ENCODE measurements at places on chromosomes 7 and 10.

GRCh38 chr7:24619978-24620377 is 46.7 kb downstream of the PALS2 start:
- DNase-seq, result no peak

DNA sequence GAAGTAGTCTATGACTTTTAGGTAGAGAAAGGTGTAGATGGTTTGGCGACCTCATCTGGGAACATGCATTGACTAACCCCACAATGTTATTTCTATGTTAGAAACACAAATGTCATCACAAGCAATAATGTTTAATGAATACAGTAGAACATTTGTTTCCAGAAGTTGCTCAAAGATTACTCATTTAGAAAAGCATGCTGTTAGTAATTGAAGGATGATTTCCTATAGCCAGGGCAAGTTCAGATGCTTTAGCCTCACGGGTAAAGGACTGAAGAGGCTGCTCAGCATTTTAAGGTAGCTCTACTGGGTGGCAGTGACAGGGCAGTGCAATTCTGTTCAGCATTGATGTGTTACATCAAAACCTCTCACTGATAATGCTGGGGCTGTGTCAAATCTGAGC is 199.3 kb upstream of the FZD1 start:
- DNase-seq, result no peak

DNA sequence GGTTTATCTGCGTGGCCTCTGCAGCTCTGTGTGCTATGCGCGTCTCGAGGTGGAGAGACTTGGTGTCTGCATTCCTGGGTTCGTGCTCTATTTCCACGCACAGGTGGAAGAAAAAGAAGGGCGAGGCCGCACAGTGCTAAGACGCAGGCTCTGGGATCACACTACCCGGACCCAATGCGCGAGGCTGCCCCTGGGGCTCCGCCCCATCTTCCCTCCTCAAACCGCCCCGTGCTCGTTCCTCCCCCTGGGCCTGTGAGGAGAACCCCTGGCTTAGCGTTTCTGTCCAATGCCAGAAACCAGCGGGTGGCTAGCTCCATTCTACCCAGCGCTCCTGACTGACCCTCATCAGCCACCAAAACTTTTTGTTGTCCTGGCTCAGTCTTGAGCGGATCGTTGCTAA is 143.1 kb downstream of the DYNC2I1 start:
- no peak for DNase-seq

- DNase-seq, result no peak
Observed at GRCh38 chr7:76217942-76218566, 16.4 kb downstream of the SRRM3 start.

DNA sequence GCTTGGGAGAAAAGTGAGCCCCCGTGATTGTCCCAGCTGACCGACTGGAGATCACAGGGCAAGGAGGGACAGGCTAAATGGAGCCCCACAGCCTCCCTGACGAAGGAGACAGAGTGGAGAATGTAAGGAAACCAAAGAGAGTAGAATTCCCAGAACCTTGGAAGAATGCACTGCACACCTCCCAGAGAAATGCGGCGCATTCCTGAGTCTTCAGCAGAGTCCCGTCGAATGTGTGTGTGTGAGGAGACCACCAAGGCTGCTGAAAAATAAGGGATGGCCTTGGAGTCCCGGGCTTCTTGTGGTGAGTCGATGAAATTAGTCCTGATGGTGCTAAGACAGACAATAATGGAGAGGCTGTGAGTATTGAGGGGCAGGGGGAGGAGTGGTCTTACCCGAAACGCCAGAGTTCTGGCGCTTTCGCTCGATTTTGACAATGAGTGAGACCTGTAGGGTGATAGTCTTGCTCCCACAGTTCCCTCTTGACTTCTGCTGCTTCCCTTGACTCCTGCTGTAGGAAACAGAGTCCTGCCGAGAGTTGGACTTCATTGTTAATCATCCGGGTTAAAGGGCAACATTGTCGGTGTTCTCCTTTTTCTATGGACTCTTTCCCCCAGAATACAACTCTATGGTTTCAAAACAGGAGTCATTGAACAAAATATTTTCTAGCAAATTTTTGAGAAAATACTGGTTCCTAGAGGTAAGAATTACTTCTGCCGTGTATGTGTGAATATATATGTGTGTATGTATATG is 103.2 kb downstream of the CNNM2 start:
- no peak for DNase-seq

DNA sequence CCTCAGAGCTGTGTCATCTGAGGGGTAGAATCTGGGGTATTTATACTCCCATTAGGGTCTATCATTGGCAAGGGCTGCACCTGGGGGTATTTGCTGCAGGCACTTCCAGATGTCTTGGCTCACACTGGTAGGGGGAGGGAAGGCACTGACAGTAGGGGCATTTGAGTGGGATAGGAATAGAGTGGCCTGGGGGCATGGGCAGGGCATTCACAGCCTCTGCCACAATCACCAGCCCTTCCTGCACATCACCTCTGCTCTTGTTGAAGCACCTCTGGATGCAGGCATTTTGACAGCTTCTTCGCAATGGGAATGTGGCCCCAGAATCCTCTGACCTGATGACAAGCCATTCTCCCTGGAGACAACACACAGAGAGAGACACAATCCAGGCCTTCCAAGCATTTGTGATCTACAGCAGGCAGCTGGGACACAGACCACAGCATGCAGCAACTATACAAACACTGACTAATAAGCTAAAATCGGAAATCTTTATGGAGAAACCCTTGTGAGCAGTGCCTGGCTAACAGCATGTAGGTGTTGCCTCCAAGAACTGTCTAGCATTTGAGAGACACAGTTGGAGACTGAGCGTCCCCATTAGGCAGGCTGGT is 178.5 kb downstream of the KCNMA1 start:
- DNase-seq, result no peak

GRCh38 chr10:19772972-19773371 is 43.3 kb upstream of the PLXDC2 start:
- no peak for DNase-seq

DNA sequence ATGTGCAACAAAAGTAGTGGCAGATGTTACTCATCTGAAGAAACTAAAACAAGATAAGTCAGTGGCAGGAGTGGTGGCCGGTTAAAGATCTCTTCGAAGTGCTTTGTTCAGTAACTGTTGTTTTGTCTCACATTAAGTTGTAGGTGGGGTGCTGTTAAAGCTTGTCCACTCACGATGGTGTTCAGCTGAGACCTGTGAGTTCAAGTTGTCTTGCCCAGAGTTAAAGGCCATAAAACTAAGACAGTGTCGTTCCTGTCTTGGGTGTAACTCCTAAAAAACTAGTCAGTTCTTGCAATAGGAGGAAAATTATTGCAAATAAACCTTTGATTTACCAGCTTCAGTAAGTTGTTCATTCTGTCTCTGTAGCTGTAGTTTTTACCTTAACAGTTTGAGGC is 857 bp upstream of the FOXP2 start:
- no peak for DNase-seq

DNA sequence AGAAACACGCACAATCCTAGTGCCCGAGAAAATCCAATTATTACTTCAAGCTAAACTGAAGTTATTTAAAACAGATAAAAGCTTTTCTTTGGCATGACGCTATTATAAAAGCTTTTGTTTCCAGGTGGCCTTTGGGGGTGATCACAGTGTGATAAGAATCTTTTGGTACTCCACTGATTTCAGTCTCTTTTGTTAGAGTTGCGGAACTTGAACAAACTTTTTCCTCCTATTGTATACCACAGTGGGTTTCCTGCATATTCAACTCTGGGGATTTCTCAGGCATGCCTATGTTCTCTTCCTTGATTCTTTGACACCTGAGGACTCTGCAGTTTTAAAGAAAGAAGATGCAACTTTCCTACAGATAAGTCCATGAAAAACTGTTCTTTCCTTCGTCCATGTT is 99.7 kb upstream of the PITRM1 start:
- DNase-seq, result no peak

DNA sequence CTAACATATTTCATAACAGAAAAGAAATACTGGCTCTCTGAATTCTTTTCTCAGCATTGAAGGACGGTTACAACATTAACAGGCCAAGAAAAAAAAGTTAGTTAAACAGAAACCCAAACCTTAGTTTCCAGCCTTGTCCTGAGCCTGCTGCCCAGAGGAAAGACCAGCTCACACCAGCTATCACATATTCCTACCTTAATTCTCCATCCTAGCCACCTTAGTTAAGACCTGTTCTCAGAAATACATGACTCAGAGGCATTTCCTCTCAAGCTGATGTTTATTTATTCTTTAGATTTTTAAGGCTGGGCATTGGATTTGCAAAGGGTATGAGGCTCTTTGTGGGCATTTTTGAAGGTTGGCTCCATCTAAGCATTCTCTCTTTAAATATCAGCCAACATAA is 34.3 kb upstream of the ADAM12 start:
- no peak for DNase-seq

GRCh38 chr10:46560952-46561351 is 4.5 kb upstream of the GPRIN2 start:
- DNase-seq, result no peak

GRCh38 chr7:26988836-26989374 is 106.9 kb downstream of the HOXA1 start:
- DNase-seq, result no peak

DNA sequence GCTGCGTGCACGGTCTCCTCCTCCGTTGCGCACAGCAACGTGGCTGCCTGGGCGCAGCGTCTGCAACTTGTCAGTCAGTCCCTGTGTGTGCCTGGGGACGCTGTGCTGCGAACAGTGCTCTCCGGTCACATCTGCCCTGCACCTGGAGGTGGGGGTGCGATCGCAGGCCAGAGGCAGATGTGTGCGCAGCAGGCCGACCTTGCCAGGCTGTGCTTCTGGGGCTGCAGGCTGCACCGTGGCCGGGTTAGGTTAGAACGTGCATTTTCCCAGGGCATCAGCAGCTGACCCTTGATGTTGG is 8.2 kb upstream of the GET4 start:
- no peak for DNase-seq

GRCh38 chr10:62577666-62578291 is 203.6 kb downstream of the ZNF365 start:
- no peak for DNase-seq

- DNase-seq, result no peak
Observed at GRCh38 chr7:31082447-31082846, 30.3 kb downstream of the ADCYAP1R1 start.

DNA sequence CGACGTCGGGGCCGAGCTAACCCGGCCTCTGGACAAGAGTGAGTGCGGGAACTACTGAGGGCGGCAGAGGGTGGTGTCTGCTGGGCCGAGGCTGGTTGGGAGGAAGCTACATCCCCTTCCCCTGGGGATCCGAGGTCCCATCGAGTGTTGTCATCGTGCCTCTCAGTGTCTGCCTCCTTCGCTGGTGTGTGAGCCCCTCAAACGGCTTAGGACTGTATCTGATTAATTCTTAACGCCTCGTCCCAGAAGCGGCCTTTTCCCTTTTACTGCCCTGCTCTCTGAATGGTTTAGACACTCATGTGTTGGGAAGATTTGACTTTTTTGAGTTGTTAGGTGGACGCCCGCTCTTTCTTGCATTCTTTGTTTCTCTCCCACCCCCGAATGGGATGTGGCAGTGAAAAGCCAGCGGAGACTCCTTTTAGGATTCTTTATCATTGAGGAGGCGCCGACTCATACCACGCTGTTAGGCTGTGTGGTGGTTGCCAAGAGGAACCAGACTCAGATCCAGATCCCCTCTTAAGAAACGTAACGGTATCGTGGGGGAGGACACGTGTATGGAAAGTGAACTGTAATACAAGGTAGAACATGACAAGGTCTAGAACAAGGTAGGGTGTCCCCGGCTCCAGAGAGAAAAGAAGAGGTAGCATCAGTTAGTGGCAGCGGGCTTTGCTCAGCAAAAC is 631 bp downstream of the SUPV3L1 start:
- DNase-seq, result no peak

DNA sequence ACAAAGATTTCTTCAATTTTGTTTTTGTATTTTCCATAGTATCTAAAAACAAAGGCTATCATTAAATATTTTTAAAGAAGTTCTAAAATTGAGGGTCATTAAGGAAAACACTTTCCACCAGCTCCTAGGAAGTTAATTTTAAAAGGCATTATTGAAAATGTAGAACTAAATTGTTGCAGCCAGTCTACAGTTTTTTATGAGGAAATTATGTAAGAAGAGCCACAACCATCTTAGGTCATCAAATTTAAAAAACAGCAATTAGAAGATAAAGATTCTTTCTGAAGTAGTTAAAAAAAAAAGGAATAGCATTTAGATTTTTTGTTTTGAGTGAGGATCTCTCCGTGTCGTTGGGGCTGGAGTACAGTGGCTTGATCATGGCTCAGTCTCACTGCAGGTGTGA is 161.7 kb downstream of the NRBF2 start:
- peak; percentile 47 for DNase-seq

DNA sequence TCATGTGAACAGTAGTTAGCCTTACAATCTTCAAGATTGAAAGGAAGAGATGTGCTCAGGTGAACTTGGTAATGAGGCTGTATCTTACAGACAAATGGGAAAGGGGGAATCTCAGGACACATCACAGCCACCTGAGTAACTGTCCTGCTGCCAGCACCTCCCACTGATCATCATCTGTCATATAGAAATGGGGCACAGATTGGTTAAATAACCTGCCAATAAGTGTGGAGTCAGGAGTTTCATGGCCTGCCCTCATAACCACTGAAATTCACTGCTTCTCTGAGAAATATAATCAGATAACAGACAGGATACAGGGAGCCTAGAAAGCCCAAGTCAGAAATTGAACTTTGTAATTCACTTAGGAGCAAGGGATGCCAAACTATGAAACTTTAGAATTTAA is 64.9 kb upstream of the TAS2R16 start:
- DNase-seq, result no peak

- DNase-seq, result no peak
Observed at GRCh38 chr7:55366461-55367070, 1.4 kb downstream of the LANCL2 start.

- no peak for DNase-seq
Observed at GRCh38 chr7:33667196-33667595, 238.1 kb upstream of the BMPER start.

- DNase-seq, result no peak
Observed at GRCh38 chr10:118914629-118915028, 114.9 kb upstream of the NANOS1 start.

DNA sequence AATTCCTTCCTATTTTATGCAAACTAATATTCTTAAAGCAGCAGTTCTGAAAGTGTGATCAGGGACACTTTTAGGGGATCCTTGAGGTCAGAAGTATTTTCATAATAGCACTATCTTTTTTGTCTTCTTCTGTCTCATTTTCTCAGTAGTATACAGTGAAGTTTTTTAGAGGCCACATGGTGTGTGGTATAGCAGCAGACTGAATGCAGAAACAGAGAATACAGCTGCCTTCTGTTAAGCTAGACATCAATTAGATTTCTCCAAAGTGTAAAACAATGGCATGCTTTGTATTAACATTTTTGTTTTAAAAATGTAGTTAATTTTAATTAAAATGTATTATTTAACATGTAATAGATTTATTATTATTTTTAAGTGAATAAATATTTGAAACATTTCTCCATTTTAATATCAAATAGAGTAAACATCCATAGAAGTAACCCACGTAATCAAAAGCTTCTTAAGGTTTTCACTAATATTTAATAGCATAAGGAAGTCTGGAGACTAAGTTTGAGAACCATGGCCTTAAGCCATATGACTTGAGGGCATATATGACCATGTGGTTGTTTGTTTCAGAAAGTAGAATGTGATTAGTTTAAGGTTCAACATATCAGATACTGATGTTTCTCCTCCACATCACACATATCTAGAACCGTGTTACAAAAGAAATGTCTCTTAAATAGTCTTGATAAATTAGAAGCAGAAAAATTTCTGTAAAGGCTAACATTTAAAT is 94.0 kb downstream of the PRKG1 start:
- DNase-seq, result no peak

Data from AML-193 (cell line).